ENCODE measurements at places on chromosomes 1 and 21.

- peak; percentile 56 for DNase-seq
Observed at GRCh38 chr1:214280386-214281020, 456 bp upstream of the SMYD2 start.

DNA sequence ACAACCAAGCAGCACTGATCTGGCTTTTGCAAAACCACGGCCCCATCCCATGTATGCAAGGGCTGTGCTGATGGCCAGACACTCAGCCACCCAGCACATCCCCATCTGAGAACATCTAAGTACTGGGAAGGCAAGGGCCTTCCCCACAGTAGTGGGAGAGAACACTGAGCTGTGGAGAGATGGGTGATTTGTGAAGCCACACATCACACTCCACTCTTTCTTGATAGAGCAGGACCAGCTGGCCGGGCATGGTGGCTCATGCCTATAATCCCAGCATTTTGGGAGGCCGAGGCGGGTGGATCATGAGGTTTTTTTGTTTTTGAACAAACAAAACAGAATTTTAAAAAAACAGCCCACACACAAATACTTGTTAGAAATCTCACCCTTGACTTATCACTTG is 28.2 kb upstream of the RXRG start:
- no peak for DNase-seq

GRCh38 chr21:42109473-42109872 is 38.4 kb downstream of the UMODL1 start:
- DNase-seq: no peak

DNA sequence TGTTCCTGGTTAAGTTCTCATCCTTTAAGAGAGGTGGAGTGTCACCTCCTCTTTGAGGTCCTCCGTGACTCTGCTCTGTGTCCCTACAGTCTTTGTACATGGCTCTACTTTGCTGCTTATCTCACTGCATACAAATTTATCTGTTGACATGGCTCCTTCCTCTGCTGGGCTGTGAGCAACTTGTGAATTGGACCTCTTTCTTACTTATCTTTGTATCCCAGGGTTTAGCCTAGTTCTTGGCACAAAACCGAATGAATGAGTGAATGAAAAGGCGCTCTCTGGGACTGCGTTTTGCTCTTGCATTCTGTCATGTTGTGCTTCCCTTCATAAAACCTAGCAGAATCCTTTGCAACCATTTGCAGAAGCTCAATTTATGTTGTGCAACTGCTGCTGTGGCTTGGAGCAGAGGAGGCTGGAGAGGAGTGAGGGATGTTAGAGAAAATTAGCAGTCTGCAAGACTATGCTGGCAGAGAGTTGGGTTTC is 12.4 kb downstream of the SLC26A9 start:
- DNase-seq: no peak

DNA sequence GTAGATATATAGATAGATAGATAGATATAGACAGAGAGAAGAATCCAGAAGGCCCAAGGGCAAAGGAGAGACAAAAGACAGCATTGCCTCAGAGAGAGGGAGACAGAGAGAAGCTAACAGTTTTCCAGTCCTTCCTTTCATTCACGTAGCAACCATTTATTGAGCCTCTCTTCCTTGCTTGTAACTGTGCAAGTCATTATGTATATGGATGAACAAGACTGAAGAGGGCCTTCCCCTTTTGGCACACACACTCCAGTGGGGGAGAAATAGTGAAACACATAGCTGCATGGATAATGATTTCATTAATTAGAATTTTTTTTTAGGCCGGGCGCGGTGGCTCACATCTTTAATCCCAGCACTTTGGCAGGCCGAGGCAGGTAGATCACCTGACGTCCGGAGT is 74.8 kb upstream of the PUM1 start:
- DNase-seq: no peak

- no peak for DNase-seq
Observed at GRCh38 chr1:198633675-198634121, 5.1 kb upstream of the PTPRC start.

DNA sequence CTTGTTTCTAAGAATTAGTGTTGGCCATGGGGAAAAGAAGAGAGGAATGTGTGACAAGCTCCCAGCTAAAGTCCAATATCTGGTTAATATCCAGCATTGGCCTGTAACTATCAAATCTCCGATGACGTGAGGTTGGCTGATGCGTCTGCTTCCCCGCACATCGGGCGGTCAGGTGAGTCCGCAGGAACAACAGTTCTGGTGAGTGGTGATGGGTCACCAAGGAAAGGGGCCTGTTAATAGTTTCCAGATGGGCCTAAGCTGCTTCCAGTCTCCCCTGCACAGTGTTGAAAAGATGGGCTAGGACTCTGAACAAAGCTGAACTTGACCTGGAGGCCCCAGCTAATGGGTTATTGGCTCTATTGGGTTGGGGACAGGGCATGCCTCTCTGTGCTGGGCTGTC is 193.1 kb upstream of the EDN2 start:
- peak; percentile 60 for DNase-seq

Measured in fibroblast of skin of right biceps (primary cell).